ENCODE measurements at places on chromosomes 16 and 17.

DNA sequence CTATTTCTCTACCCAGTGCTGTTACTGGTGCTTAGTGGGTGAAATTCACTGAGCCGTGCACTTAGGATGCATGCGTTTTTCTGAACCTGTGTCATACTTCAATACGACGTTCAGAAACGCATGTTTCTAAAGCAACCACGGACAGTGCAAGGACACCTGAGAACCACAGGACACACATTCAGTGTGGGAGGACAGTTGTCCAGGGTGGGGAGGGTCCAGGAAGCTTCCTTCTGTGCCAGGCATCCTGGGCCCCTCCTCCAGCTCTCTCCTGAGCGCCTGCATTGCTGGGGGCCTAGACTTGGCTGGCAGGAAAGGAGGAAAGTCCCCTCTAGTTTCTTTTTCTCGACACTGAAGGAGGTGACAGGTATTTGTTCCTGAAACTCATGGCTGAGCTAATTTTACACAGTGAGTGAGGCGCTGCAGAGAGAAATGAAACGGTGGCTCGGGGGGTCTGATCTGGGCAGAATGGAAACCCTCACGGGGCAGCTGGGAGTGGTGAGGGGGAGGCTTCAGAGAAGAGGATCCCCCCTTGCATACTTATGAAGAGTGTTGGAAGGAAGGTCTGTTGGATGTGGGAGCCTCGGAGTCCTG, 89.9 kb downstream of the IRF8 start:
- peak; percentile 24 for DNase-seq

GRCh38 chr17:14875557-14876412, 389.3 kb downstream of the PMP22 start:
- DNase-seq, result no peak

- DNase-seq, result peak; percentile 29
Observed at GRCh38 chr16:89332902-89333245, 115.4 kb downstream of the ZNF778 start.

GRCh38 chr16:57824888-57825287, 22.6 kb upstream of the KIFC3 start:
- DNase-seq, result no peak

GRCh38 chr16:69542974-69543373, 22.8 kb upstream of the NFAT5 start:
- DNase-seq, result no peak

GRCh38 chr17:71342737-71343136, 778.1 kb upstream of the SOX9 start:
- no peak for DNase-seq

DNA sequence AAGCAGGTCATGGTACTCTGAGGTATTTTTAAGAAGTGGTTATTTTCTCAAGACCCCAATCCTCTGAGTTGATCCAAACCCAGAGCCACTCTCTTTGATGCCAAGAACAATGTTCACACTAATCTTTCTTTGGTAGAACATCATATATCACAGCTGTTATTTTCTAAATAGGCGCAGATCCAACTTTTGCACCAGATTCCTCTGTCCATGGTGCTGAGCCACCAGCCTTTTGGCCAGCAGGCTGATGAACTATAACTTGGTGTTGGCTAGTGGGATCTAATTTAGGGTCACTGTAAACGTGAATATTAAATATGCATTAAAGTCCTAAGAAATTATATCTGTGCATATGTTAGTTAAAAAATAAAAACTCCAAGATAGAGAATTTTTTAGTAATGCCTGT, 7.0 kb upstream of the ZKSCAN2 start:
- no peak for DNase-seq

DNA sequence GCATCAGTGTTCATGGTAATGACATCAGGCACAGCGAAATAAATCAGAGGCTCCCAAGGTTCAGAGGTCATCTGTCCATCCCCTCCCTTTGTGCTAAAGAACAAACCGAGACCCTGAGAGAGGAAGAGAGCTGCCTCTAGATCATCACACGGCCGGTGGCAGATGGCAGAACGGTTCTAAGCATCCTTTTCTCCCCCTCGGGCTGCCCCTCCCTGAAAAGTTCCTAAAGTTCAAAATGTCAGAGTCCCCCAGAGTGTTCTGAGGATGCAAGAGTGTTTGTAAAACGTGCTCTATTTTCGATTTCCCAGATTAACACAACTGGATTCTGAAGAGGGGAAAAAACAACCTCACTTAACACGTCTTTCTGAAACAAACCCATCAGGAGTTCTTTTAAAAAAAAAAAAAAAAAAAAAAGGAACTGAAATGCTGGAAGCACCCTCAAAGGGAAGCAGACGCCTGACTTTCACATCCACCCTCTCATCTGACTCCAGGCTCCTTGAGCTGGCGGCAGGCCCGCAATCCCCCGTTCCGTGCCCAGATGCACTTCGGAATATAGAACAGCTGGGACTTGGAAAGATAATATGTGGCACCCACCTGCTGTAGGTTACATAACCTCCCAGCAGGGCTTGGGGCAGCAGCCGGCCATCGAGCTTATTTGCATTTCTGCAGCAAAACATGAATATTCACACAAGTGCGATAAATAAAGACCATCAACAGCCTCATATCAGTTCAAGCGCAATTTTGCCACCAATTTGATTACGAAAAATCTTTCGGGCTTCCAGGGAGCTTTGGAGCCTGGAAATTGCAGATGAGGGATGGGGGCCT, 115.5 kb upstream of the SMURF2 start:
- DNase-seq, result no peak

- DNase-seq, result no peak
Observed at GRCh38 chr16:86100205-86101136, 201.5 kb downstream of the IRF8 start.
